Muscle of arm (tissue), 14 donors: ENCODE measurements at places on chromosomes 13 and 19. TPM values are rescaled to one million over a fixed set of nuclear protein-coding genes. Genes with fewer than 3 reads are reported as not detected.

Gene ZNF573
- 11.2 TPM for polyA plus RNA-seq

Gene SLC17A7
- polyA plus RNA-seq, result 1.1 TPM

Gene GAPDHS
- polyA plus RNA-seq, result not detected

Gene CYP2A7
- polyA plus RNA-seq, result 0.39 TPM

Gene POMP
- polyA plus RNA-seq, result 34.2 TPM

Gene ZSWIM9
- polyA plus RNA-seq, result 4.3 TPM

Gene POU4F1
- 10.2 TPM for polyA plus RNA-seq

Gene TMPRSS9
- polyA plus RNA-seq, result 4.4 TPM

Gene HSPB6
- 471 TPM for polyA plus RNA-seq
